ENCODE measurements at places on chromosomes 4 and X. TPM values are rescaled to one million over a fixed set of nuclear protein-coding genes. Genes with fewer than 3 reads are reported as not detected.
A peak's percentile ranks its signal among the peaks of the same experiment; 100 is the strongest.

Gene SSX3
- not detected for total RNA-seq

Gene ALAS2
- not detected for total RNA-seq

Gene UGT2B10
- not detected for total RNA-seq

Gene GRPEL1
- 94.5 TPM for total RNA-seq

Gene TEC
- total RNA-seq, result 2.4 TPM

Gene HGFAC
- not detected for total RNA-seq

Gene S100G
- total RNA-seq, result not detected

Gene PAGE2B
- total RNA-seq, result not detected

Gene CLNK
- 0.11 TPM for total RNA-seq

Gene TCEAL6
- total RNA-seq, result not detected

Gene PAGE1
- total RNA-seq, result not detected

Gene TENM3
- total RNA-seq, result not detected

Gene DCLK2
- total RNA-seq, result not detected

Gene MAN2B2
- 18.3 TPM for total RNA-seq

Gene PPP1R3F
- 6.0 TPM for total RNA-seq

DNA sequence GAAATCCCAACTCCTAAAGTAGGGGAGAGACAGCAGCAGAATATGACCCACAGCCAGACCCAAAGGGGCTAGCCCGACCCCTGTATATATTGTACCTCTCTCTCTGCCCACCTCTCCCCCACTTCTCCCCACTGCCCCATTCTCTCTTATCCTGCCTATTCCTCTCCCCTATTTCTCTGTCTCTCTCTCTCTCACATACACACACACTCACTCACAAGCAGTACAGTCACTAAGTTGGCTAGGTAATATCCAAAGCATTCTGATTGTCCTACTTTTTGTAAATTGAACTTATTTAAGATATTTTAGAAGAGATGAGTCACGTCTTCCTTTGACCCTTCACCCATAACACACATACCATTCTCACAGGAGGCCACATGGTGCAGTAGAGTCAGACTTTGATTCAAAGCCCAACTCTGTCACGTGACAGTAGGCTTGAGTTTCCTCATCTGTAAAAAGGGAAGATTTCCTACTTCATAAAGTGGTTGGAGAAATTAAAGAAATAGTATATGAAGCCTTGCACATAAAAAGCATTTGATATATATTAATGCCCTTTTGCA is 29.5 kb downstream of the SRPX2 start:
- no peak for DNase-seq

GRCh38 chr4:4752025-4752424 is 107.4 kb upstream of the MSX1 start:
- no peak for DNase-seq

DNA sequence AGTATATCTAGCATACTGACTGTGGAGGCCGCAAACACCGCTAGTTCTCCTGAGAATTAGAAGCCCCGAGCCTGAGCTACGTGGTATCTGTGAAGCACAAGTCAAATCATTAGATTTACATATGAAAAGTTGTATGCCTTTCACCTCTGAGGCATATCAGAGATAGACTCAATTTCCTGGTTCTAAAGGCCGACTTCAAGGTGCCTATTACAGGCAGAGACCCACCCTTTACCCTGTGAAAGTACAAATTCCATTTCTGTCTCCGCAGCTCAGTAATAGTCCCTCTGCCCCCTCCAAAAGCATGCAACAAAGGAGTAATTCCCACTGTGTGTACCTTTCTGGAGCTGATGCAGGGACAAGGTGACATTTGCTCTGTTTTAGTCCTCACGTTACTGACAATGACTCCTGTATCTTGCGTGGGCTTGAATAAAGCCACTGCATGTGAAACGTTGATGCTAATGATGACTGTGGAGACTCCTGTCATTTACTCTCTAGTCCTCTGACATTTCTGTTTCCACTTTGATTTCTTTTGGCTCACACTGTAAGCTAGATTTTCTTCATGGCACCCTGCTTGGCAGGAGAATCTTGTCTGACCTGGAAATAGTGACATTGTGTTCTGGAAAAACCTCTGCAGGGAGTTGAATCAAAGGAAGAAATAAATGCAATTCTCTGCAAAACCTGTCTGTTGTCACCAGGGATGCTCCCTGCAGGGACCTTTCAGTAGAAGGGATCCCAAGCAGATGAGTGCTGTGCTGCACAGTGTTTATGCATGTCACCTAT is 273.2 kb upstream of the EMCN start:
- DNase-seq, result no peak

GRCh38 chrX:118530219-118530911 is 34.8 kb downstream of the DOCK11 start:
- no peak for DNase-seq

- no peak for DNase-seq
Measured at GRCh38 chr4:177574446-177574845, 132.2 kb upstream of the AGA start.

- no peak for DNase-seq
Measured at GRCh38 chr4:175884048-175884447, 72.0 kb upstream of the GPM6A start.

GRCh38 chr4:114378305-114378903 is 220.2 kb upstream of the UGT8 start:
- DNase-seq, result no peak

- DNase-seq, result peak; percentile 31
Measured at GRCh38 chrX:151680805-151681204, 14.5 kb upstream of the PRRG3 start.

- DNase-seq, result no peak
Measured at GRCh38 chr4:158410272-158410671, 111.4 kb upstream of the RXFP1 start.

DNA sequence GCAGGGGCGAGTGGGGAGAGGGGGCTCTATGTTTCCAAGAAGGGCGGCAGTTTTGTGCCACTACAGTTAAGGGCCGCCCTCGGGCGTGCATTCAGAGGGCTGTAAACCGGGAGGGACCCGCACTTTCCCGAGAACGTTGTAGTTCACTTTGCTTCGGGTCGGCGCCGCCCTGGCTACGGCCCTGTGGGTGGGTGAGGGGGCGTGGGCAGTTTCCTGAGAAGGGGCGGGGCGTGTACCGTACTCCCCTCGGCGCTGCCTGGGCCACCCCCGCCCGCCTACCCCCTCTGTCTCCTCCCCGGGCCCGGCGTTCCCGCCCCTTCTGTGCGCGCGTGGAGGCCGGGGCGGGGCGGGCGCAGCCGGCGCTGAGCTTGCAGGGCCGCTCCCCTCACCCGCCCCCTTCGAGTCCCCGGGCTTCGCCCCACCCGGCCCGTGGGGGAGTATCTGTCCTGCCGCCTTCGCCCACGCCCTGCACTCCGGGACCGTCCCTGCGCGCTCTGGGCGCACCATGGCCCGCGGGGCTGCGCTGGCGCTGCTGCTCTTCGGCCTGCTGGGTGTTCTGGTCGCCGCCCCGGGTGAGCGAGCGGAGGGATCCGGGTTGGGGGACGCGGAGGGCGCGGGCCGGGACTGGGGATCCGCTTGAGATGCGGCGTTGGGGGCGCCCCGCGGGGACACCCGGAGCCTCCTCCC is at the start of gene CD99:
TSS of gene CD99 (plus strand) at position 440 of the 687 bp plus-strand sequence. CDS start at position 506, 66 bp downstream.
- DNase-seq, result peak; percentile 88

DNA sequence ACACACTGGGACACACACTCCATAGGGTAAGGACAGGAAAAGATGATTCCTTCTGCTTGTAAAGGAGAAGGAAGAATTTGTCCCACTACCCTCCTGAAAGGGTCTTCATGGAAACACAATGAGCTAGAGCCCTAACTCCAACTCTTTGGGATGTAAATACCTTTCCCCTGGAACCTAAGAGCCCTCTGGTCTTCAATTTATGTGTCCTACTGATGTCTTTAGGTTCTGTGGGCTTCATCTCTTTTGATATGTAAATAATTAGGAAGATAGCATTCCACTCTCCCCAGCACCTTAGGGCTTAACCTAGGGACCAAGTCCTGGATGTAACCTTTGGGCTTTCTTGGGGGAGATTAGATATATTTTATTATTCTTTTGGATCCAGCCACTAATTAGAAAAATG is 38.3 kb downstream of the PF4 start:
- DNase-seq, result no peak

GRCh38 chr4:72991873-72992272 is 77.6 kb downstream of the COX18 start:
- DNase-seq, result no peak

DNA sequence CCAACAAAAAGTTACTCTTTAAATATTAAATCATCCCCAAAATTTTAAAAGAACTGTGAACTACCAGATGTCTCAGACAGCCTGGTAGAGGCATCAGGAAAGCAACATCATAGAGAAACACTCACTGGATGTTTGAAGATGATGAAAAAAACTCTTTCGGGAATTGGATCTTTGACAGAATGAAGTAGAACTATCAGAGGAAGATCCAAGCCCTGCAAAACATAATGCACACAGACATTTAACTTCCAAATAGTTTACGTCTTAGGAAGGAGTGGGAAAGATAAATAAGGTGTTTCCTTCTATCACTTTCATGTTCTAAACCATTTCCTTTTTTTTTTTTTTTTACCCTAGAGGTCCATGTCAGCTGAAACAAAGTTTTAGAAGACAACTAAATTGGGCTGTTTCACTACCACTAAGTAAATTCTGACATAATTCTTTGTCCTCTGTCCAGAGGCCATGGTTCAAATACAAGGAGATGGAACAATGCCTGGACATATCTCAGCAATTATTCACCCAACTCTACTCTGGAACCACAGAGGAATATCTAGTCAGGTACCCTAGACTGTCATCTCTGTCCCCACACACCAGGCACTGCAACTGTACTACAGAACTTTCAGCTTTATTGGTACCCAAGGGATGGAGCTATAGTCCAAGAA is 217.7 kb upstream of the INTU start:
- DNase-seq, result no peak

DNA sequence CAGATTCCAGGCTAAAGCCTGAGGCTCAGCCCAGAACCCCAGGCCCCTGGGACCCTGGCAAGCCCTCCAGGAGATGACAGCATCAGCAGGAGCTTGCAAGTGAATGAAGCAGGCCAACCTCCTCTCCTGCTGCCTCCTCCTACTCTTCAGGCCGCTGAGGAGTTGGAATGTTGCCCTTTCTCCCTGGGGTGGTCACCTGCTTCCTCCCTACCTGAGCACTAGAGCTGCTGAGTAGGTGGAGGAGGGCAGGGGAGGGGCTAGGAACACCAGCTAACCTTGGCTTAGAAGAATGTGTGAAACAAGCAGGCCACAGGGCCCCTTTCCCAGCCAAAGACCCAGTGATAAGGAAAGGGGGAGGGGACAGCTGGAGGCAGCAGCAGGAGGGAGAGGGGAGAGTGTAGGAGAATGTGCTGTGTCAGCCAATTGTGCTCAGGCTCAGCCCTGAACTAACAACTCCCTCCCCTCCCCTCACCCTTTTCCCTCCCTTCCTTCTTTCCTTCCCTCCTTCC is 58.0 kb downstream of the PJA1 start:
- no peak for DNase-seq

GRCh38 chr4:176790398-176790797 is 2.3 kb downstream of the VEGFC start:
- DNase-seq, result no peak

DNA sequence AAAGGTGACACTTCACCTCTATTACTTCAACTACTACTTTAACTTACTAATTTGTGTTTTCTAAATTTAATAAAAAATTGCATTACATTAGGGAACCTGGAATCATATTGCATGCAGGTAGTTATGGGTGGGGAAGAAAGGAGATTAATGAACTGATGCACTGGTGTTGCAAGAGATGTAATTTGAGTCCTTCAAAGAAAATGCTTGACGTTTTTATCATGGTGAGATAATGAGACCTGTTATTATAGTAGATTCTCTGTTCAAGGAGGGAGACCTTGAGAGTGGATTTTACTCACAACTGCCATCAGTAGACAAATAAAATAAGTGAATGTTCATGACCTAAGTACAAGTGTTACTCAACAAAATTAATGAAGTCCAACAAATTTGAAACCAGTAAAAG is 26.4 kb upstream of the MED14 start:
- DNase-seq, result no peak

DNA sequence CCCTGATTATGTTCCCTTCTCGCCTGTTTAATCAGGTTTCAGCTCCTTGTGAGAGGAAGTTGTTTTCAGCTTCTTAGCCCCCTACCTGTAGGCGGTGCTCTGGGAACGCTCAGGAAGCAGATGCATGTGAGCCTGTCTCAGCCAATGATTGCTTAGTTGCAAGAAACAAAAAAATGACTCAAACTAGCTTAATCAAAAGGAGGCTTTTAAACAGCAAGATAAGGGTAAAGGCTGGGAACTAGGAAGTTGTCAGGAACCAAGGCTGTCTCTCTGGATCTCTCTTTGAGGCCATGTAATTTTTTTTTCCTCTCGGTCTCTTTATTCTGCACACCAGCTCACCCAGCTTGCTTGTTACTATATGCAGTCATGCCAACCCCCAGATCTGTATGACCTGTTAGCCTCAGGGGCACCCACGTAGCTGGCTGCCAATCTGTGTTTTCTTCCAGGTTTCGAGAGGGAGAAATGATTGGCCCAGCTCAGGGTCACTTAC is 109.1 kb downstream of the PTTG2 start:
- no peak for DNase-seq

GRCh38 chr4:16106956-16107355 is 23.1 kb upstream of the PROM1 start:
- no peak for DNase-seq

DNA sequence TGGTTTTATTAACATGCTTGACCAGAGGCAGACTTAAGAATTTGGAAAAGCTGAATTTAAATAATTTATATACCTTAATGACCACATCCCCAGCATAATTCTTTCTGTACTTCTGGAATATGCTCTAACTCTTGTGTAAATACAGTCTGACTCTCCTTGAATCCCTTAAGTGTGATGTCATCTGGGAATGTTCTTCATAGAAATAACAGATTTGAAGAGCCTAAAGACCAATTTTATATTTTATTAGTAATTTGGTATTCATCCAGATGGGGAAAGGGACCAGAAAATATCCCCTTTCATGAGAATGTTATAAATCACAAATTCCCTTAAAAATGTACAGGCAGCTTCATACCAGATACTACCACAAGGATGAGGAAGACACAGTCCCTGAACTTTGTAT is 58.3 kb downstream of the KCNIP4 start:
- DNase-seq, result no peak

DNA sequence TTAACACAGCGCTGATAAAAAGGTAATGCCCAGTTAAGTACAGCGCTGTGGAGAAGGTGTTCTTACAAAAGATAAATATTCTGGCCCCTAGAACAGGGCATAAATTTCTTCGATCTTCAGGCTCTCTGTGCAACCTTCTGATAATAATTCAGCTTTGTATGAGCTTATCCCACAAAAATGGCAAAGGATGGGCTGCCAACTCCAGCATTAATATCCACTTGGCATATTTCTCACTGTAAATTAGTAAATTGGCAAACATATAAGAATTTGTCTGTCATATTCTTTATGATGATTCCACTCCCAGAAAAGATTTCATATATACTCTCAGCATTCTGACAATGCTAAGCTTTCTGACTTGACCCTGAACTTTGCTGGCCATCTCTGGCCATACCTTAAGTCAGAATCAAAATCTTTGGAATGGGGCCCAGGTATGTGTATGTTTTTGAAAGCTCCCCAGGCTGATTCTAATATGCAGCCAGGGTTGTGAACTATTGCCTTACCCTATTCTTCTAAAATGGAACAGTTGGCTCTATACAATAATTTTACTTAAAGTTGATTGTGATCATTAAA is 134.8 kb downstream of the FRYL start:
- DNase-seq, result no peak

Measured in CD8-positive, alpha-beta memory T cell (primary cell).